ENCODE measurements at places on chromosomes 3 and 15. TPM values are rescaled to one million over a fixed set of nuclear protein-coding genes. Genes with fewer than 3 reads are reported as not detected.

The PHLDB2 gene
- polyA plus RNA-seq, result 87.2 TPM

The TBC1D23 gene
- 13.6 TPM for polyA plus RNA-seq

The BCL2A1 gene
- 0.23 TPM for polyA plus RNA-seq

The RBPMS2 gene
- 238 TPM for polyA plus RNA-seq

The ARGFX gene
- polyA plus RNA-seq, result not detected

The ANKRD34C gene
- polyA plus RNA-seq, result 0.15 TPM

The WDR72 gene
- 0.01 TPM for polyA plus RNA-seq

The DCUN1D1 gene
- 17.8 TPM for polyA plus RNA-seq
